ENCODE measurements at places on chromosomes 3 and 15. TPM values are rescaled to one million over a fixed set of nuclear protein-coding genes. Genes with fewer than 3 reads are reported as not detected.
A peak's percentile ranks its signal among the peaks of the same experiment; 100 is the strongest.

DNA sequence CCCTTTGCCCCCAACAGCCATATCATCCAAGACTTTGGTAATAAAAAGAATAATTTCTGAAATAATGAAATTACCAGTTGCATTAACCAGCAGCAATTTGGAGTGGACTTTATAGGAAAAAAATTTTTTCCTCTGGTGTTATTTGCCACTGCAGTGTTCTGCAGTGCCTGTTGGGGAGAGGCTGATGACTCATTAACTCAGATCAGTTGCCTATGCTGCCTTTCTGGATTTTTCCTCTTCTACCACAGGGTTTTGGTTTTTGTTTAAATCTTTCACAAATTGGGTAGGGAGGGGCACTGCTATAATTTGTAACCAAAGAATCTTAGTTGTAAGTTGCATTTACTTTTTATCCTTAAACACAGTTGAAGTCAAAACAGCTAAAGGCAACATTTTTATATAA, 22.7 kb downstream of the ATP6V1A start:
- no peak for ATAC-seq

Gene CHRNA7
- total RNA-seq: 8.2 TPM

- ATAC-seq: no peak
Measured at GRCh38 chr3:16583551-16583950, 21.7 kb downstream of the DAZL start.

- no peak for ATAC-seq
Measured at GRCh38 chr3:196976941-196977340, 8.3 kb upstream of the PIGZ start.

Gene TTLL13
- total RNA-seq: 0.83 TPM

- ATAC-seq: no peak
Measured at GRCh38 chr3:183553334-183554026, 2.0 kb downstream of the KLHL6 start.

Gene CRELD1
- 45.4 TPM for total RNA-seq

Gene ATP6V1A
- total RNA-seq: 116 TPM

Gene SUSD5
- 3.8 TPM for total RNA-seq

DNA sequence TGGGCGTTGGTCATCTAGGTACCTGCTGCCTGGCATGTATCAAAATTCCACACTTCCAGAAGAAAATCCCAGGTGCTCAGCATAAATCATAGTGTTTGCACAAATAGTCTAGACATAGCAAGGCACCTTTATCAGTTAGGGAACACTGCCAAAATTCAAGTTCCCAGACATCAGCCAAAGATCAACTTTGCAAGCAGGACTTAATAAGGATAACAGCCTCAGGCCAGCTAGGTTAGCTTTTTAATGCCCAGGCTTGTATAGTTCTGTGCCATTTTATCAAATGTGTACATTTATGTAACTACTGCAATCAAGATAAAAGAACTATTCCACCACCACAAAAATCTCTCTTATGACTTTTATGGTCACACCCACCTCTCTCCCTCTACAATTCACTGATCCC, 30.7 kb downstream of the DZIP3 start:
- no peak for ATAC-seq

DNA sequence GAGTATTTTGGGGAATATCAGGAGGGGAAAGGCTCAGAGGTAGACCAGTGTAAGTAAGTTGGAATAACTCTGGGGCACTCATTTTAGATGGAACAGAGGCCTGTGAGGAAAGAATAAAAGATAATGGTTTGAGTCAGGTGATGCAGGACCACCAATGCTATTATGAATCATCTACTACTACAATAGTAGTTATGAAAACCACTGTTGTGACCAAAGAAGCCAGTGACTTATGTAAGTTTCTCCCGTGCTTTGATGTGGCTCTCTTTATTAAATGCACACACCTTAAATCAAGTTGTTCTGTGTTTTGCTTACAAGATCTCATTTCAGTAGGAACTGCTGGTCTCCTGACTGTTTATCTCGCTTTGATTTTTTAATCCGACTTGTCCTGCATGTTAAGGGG, 13.1 kb upstream of the GUCA1C start:
- ATAC-seq: no peak

DNA sequence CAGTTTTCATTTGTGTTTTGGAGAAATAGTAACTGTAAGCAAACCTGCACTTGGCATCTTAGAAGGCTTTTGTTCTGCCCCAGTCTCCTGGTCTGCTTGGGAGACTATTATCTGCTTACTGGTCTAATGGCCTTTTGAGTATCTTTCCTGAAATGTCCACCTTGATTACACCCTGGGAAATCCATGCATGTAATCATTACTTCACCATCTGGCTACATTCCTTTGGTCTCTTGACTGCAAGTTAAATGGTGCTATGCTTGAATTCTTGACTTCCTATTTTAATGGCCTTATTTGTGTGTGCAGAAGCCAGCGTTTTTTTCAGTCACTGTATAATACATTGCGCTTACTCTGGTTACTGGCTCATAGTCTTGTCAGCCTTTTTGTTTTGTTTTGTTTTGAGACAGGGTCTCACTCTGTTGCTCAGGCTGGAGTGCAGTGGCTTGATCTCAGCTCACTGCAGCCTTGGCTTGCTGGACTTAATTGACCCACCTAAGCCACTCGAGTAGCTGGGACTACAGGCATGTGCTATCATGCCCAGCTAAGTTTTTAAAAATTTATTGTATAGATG, 30.0 kb downstream of the CHD2 start:
- ATAC-seq: peak; percentile 82

DNA sequence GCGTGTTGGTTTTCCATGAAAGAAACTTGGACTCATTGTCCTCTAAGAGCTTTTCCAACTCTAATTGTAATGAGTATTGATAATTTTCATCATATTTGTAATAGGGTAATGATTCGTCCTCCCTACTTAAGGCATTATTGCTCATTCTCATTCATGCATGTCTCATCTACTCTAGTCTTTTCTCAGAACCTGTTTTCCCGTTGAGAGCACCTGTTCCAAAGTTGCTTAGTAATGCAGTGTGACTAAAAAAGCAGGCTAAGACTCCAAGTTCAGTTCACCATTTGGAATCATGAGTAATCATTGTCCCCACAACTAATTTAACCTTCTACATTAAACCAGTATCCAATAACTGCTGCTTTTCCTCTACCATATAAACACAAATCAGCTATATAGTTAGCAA, 84.0 kb downstream of the FILIP1L start:
- no peak for ATAC-seq

Gene NME9
- total RNA-seq: 2.9 TPM

Gene MYH15
- 2.1 TPM for total RNA-seq

Gene UBE2E1
- total RNA-seq: 150 TPM

DNA sequence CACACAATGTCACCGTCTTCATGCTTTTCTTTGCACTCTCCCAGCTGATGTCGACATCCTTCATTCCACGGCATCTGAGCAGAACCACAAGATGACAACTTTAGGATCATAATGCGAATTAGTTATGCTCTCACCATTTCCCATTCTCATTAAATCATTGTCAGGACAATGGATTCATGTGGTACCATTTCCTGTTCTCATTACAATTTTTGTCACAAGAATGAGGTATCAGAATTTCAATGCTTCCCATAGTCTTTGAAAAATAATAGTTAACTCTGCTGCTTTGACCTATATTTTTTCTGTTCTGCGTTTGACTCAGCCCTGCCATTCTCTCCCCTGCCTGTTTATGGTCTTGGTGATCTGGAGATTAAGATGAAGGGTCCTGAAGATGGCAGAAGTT, 175.7 kb upstream of the MDFIC2 start:
- peak; percentile 44 for ATAC-seq

- ATAC-seq: no peak
Measured at GRCh38 chr15:92597548-92597947, 58.0 kb downstream of the FAM174B start.

Gene NMNAT3
- total RNA-seq: 14.3 TPM

DNA sequence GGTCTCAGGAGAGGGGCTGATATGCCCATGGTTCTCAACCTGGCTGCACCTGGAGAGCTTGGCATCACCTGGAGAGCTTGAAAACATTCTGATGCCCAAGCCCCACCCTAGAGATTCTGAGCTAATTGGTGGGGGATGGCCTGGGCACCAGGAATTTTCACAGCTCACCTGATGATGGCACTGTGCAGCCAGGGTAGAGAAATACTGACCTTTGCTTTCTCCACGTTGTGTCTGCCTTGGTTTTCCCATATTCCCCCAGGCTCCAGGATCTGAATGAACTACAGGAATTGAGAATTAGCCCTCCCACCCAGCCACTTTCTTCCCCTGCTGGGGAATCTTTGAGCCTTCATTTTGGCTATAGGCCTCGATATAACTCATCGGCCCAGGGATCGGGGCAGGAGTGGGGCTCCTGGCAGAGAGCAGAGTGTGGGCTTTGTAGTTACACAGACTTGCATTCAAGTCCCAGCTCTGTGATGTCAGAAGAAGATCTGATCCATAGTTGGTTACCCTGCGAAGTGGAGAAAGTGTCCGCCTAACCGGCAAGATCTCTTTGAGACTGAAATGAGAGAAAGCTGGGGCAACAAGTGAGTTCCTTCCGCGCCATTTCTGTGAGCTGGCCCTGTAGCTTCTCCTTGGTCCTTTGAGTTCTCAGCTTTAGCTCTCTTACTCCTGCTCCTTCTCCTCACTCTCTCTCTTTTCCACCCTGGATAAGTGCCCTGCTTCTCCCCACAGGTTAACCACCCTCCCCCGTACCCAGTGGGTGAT, 33.1 kb upstream of the UBE2Q2 start:
- ATAC-seq: no peak

GRCh38 chr3:42085641-42086376, 5.3 kb upstream of the TRAK1 start:
- no peak for ATAC-seq

DNA sequence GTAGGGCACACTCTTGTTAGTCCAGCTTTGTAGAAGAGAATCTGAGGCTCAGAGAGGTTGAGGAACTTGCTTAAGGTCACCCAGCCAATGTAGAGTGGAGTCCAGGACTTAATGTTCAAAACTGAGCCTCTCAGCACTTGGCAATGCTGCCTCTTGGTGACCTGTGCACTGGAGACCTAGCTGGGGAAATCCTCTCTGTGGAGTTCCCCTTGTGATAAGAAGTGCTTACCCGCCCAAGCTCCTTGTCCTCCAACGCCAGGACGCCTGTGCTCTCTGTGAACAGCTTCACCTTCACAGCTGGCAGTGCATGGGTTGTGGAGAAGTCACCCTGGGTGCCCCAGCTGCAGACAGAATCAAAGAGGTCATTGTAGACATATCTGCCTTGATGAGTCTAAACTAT, 219.1 kb upstream of the FEZF2 start:
- no peak for ATAC-seq

DNA sequence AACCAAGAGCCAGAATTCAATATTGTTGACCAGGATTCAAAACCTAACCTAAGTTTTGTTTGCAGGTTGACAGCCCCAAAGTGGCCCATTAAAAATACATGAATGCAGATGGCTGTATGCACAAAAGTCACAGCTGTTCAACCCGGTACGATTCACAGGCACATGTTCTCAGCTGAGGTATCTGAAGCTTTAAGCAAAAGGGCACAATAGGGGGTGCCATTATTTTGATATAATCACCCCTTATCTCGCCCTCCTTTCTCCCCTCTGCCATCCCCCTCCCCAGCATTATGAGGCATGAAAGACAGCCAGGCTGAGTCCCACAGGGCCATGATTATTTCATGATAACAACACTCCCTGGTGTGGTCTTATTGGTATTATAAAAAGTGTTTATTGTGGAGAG, 264.9 kb downstream of the EBLN2 start:
- ATAC-seq: no peak

Gene PTX3
- 3.6 TPM for total RNA-seq

DNA sequence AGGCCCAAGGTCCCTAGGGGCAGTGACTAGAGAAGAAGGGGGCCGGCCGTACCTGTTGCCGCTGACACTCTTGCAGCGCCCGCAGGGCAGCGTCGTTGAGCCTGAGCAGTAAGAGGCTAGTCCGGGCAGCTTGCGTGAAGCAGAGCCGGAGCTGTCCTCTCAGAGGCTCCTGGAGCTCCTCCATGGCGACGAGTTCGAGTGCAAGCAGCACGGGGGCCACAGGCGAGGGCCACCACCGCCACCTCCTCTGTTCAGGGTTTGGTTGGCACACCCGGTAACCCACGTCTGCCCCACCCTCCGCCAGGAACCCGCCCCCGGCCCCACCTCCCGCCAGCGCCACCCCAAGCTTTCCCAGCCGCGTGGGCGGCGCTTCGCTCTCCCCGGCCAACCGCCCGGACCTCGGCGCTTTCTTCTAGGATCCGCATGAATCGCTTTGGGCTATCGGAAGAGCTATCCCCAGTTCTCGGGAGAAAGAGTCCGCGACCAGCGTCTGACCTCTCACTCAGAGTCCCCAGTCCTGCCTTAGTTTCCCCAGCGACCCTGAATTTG, at the start of gene ELL3:
Gene ELL3 (minus strand): TSS at position 249 of the 549 bp plus-strand sequence. CDS start 65 bp downstream, at position 184.
- peak; percentile 65 for ATAC-seq

Gene ADPGK
- 66.2 TPM for total RNA-seq

Gene SHC4
- 10.8 TPM for total RNA-seq

DNA sequence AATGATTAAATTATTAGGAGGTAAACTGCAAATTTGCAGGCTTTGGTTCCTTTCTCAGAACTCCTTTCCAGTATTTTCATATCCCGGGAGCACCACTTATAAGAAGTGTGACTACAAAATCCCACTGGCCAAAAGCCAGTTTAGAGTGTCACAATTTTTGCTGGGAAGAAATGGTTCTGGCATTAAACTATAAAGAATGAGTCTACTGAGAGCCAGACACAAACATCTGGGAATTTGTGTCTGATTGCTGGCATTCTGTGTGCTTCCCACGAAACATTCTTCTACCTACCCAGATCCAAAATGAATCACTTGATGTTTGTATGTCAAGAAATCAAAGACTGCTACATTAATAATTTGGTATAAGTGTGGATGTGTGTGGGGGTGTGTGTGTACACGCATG, 82.8 kb downstream of the DUT start:
- no peak for ATAC-seq

Gene SPPL2A
- 30.1 TPM for total RNA-seq

DNA sequence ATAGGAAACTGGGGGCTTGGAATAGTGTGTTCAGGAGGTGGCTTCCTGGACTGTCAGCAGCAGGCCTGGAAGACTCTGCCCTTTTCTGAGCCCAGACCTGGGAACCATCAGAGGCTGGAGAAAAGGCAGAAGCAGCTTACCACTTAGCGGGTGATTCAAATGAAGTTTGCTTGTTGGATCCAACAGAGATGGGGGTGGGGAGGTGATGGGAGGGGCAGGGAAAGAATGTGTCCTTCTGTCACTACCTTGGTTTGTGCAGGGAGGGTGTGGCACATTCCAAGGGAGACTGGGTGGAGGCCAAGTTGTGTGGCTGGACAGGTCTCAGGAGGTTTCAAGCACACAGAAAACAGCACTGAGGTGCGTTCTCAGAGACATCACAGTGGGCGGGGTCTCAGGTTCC, 58.8 kb downstream of the TRAK1 start:
- no peak for ATAC-seq

DNA sequence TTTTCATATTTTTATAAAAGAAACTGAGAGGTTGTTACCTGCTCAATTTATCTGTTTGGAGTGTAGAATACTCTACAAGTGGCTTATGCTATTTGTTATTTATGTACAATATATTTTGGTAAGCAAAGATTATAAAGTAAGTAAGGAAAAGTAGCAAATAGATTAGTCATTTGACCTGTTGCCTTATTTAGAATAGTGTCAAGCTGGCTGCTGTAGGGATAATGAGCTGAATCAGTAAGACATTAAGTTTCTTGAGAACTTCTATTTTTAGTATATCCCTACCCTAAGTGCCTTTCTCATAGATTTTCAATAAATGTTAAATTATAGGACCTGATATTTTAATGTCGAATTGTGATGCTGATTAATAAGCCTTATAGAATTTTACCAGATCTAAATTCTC, 37.2 kb downstream of the ECT2 start:
- ATAC-seq: no peak

GRCh38 chr15:100275641-100276040, 66.1 kb downstream of the ADAMTS17 start:
- no peak for ATAC-seq

All from motor neuron (in vitro differentiated cells).